ENCODE measurements at places on chromosomes 12 and 14. TPM values are rescaled to one million over a fixed set of nuclear protein-coding genes. Genes with fewer than 3 reads are reported as not detected.

The PMCH gene
- not detected for total RNA-seq

The CAPS2 gene
- 12.1 TPM for total RNA-seq

The PLXNC1 gene
- 28.0 TPM for total RNA-seq

The GIT2 gene
- 62.2 TPM for total RNA-seq

The AQP2 gene
- not detected for total RNA-seq

The KIF5A gene
- 0.09 TPM for total RNA-seq

The PTMS gene
- total RNA-seq = 267 TPM

The CBLN3 gene
- 2.3 TPM for total RNA-seq

The ZNF891 gene
- total RNA-seq = 2.6 TPM

The KRT74 gene
- total RNA-seq = not detected

The CFAP54 gene
- total RNA-seq = 7.9 TPM

The SRRM4 gene
- not detected for total RNA-seq

The PLEKHG7 gene
- 1.6 TPM for total RNA-seq

The SLC5A8 gene
- 1.3 TPM for total RNA-seq

The CCDC175 gene
- total RNA-seq = 1.0 TPM

The LGMN gene
- 158 TPM for total RNA-seq

The TAS2R14 gene
- total RNA-seq = 1.2 TPM

The TEX52 gene
- total RNA-seq = not detected

The PPP1R1A gene
- not detected for total RNA-seq

The RND1 gene
- 5.9 TPM for total RNA-seq

Measured in lower lobe of right lung (tissue), 2 donors.